Kidney glomerular epithelial cell (primary cell): ENCODE measurements at places on chromosomes 7 and 10.
A peak's percentile ranks its signal among the peaks of the same experiment; 100 is the strongest.

GRCh38 chr10:119348516-119349240, 141.3 kb downstream of the GRK5 start:
- DNase-seq = no peak

DNA sequence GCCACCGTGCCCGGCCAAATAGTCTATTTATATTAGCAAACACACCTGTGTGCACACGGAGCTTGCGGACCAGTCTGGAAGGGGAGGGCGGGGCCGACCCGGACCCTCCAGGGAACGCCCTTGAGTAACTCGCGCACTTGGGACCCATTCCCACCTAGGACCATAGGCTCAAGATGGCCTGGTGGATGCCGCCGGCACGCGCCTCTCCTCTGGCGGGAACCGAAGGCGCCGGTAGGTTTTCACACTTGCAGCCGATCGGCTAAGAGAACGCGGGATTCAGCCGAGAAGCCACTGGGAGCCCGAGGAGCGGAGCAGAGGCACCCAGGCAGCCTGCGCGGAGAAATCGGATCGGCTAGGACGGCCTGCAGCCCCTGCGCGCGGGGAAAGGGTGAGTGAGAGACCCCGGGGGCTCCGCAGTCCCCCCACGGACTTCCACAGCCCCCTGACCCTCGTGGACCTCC, 18.9 kb downstream of the IFT22 start:
- DNase-seq = no peak

DNA sequence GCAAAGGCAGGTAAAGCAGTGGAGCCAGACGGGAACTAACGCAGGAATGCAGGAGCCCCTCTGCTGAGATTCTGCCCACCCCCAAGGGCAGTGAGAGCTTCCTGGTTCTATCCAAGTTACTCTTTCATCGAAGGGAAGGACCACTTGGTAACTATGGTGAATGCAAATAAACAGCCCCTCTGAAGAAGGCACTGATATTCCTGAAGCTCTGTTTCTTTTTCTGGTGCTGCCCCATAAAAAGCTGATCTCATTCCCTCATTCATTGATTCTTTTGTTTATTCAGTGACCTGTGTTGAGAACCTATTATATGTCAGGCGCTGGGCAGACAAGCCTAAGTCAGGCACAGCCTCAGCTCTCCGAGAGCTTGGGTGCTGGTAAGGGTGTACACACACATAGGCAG, 217.3 kb downstream of the SNX10 start:
- DNase-seq = no peak

DNA sequence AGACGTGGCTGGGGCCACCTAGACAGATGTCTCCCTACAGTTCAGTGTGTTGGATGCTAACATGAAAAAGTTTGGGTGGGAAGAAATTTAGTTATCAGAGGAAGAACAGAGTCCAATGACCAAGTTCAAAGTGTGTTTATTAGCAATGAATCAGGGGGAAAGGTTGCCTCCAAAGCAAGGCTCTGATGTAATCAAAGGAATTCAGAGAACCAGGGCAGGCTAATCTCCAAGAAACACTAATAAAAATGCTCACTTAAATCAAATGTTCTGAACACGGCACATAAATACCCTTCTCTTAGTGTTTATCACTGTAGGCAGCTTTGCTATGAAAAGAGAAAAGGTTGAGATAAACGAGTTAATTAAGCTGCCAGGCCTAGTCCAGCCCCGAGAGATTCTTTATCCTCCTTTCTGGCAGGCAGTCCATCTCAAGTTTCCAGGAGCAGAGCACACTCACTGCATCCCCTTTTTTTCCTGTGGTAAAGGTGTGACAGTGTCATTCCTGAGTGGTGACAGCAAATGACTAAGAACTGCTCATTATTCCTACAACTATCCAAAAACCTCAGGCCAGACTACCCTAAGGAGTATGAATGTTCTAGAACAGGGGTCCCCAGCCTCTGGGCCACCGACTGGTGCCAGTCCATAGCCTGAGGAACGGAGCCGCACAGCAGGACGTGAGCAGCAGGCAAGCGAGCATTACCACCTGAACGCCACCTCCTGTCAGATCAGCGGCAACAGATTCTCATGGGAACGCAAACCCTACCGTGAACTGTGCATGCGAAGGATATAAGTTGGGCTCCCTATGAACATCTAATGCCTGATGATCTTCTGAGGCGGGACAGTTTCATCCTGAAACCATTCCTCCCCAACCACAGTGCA, 66.9 kb upstream of the FHIP2A start:
- peak; percentile 10 for DNase-seq

GRCh38 chr7:141113131-141113530, 39.3 kb downstream of the TMEM178B start:
- DNase-seq = no peak

DNA sequence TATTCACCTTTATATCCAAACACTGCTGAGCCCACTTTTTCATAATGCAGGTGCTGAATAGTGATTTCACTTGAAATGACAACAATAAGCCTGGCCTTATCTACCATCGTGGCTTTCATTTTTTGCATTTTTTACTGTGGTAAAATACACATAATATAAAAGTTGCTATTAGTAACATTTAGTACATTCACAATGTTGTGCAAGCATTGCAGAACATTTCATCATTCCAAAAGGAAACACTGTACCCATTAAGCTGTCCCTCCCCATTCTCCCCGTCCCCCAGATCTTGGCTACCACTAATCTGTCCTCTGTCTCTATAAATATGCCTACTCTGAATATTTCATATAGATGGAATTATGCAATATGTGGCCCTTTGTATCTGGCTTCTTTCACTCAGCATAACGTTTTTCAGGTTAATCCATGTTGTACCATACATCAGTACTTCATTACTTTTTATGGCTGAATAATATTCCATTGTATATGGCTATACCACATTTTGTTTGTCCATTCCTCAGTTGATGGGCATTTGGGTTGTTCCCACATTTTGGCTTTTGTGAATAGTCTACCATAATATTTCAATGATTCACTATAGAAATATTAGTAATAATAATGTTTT, 68.5 kb upstream of the ARID5B start:
- DNase-seq = no peak

DNA sequence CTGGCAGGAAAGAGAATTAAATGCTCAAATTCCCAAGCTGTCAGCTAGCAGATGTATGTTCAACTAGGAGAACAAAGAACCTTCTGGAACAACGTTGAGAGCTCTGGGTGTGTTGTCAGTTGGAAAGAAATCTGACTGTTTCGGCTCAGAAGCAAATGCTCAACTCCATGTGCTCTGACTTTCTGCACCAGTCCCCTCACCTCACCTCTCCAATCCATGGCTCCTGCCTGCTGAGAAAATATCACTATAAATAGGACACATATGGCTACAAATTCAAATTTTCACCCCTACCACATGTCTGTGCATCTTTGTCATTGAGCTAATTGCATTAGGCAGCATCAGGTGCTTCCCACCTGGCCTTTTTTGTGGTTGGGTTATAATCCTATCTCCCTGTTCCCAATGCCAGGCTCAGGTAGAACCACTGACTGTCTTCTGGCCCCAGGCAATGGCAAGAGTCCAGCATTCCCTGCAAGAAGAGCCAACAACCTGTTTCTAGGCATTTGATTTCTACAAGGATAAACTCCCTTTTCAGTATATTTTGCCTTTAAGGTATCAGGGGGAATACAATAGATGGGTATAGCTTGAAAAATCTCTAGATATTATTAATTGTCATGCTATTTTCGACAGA, 142.6 kb upstream of the LSM8 start:
- no peak for DNase-seq

GRCh38 chr7:53013925-53014324, 21.5 kb upstream of the POM121L12 start:
- no peak for DNase-seq

DNA sequence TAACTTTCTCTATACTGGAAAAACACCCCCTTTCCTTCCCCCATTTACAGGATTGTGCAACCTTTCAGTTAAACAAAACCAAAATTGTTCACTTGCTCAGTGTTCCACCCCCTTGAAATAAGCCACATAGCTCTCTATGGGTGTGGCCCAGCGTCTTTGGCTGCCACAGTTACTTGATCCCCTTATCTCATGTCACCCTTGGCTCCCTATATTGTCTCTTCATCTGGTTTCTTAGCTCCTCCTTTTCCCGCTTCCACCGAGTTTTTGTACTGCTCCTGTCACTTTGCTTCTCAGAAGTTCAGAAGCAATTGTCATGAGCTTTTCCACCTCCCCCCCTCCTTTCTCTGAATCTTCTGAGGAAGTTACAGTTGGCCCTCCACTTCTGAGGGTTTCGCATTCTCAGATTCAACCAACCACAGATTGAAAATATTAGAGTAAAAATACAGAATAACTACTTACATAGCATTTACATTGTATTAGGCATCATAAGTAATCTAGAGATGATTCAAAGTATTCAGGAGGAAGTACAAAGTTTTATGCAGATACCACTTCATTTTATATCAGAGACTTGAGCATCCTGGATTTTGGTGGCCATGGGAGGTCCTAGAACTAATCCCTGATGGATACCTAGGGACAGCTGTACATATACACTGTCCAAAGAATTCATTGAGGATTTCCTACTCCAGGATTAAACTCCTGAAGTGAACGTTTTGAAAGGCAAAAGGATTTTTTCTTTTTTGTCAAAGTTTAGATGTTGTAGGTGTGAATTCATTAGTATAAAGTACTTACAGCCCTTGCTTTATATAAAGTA, 60.4 kb downstream of the ADD3 start:
- DNase-seq = no peak

DNA sequence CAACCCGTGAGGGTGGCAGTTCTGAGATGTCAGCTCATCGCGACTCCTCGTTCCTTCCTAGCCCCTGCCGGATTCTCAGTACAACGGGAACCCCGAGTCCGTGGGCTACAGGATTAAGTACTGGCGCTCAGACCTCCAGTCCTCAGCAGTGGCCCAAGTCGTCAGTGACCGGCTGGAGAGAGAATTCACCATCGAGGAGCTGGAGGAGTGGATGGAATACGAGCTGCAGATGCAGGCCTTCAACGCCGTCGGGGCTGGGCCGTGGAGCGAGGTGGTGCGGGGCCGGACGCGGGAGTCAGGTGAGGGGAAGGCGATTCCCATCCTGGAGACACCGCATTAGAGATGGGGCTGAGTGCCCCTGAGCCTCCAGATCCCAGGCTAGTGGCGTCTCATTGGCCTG, 568.1 kb upstream of the FOXK1 start:
- DNase-seq = no peak

DNA sequence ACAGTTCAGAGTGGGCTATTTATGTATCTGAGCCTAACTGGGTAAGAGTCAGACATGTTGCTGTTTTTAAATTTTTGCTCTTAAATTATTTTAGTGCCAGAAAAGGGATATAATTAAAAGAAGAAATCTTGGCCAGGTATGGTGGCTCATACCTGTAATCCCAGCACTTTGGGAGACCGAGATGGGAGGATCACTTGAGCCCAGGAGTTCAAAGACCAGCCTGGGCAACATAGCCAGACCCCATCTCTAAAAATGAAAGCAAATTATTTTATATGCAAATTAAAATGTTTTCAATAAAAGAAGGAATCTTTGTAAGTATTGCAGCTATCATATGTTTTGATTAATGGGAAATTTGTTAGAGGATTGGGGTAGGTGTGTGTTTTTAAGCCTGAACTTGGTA, 39.3 kb downstream of the BNIP3 start:
- no peak for DNase-seq

DNA sequence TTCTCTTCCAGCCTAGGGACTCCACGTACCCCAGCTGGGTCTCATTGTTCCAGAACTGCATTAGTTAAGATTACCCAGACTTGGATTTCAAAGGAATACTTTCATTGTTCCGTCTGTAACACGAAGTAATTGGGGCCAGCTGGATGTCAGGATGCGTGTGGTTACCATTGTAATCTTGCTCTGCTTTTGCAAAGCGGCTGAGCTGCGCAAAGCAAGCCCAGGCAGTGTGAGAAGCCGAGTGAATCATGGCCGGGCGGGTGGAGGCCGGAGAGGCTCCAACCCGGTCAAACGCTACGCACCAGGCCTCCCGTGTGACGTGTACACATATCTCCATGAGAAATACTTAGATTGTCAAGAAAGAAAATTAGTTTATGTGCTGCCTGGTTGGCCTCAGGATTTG, 21.0 kb downstream of the LRRC17 start:
- no peak for DNase-seq

DNA sequence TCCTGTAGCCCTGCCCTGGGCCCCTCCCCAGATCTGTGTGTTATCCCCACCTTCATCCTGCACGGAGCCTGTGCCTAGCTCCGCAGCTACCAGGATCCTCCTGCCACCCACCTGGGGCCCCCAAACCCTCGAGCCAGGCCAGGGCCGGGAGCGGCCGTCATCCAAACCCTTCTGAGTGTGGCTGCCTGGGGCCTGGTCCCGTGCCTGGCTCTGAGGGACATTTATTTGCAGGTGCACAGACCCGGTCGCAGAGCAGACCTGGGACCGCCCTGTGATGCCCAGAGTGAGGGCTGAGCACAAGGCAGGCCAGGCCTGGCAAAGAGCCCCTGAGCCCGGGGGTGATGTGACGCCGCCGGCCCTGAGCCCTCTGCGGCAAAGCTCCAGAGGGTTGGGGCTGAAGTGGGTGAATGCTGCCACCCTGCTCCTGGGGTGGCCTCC, 27.4 kb upstream of the INPP5A start:
- no peak for DNase-seq

GRCh38 chr10:83666762-83667161, 472.5 kb upstream of the GHITM start:
- DNase-seq = no peak

DNA sequence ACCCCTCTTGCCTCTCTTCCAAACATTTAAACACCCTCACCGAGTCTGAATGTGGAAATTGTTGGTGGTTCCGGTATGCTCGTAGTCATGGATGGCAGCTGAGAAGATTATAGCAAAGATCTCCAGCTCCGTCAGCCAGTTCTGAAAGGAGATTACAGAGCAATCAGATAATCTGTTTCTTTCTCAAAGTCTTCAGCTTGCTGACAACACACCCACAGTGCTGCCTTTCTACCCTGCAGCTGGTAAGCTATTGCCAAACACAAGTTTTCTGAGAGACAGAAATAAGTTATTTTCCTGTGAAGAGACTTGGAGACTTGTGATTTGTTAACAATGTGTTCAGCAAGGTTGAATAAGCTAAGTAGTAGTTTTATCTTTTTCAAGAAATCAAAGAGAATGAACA, 163.6 kb downstream of the PPP1R17 start:
- no peak for DNase-seq

DNA sequence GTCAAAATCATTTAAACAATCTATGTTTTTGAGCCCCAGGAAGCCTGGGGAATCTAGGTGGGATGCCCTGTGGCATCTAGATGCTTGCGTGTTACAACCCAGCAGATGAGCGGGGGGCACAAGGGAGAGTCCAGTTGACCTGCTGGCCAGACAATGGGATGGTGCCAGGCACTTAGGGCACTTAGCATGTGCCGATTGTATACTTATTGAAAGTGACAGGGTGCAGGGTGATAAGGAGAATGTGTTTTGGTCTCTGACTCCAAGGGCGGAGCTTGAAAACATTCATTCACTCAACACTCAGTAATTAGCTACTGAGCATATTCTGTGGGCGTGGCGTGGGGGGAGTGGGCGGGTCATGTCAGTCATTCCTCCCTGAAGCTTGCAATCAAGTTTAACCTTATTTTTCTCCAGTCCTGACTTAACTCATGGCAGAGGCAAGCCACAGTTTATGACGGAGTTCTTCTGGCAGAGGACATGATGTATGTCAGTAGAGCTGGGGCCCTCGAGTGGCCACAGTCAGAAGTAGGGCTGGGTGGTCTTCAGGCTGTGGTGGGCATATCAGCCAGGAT, 115.1 kb downstream of the PRKCQ start:
- DNase-seq = no peak
